ENCODE measurements at places on chromosomes 2 and 18.

DNA sequence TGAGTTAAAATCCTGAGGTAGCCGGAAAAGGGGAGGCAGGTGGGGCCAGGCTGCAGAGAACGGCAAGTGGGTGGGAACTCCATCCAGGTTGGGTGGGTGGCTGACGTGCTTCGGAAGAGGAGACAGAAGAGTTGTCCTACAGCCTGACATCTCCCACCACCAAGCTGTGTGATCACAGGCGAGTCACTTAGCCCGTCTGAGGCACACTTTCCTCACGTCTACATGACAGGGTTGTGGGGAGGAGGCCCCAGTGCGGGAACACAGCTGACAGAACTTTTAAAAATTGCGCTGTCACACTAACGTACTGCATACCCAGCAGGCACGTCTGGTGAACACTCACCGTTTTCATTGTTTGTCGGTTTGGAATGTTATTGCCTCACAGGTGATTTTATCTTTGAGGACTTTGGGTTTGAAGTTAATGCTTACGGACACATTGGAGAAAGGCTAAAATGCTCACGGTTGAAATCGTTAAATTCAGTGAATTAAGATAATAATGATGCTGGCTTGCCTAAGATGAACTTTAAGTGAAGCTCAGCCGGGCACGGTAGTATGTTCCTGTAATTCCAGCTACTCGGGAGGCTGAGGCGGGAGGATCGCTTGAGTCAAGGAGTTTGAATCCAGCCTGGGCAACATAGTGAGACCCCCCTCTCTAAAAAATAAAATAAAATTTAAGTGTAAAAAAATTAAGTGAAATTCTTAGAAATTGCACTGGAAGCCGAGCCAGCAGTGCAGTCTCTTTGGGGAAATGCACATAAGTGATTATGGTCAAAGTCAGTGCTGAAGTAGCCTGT, 8.9 kb downstream of the EMILIN2 start:
- DNase-seq: peak; percentile 41

DNA sequence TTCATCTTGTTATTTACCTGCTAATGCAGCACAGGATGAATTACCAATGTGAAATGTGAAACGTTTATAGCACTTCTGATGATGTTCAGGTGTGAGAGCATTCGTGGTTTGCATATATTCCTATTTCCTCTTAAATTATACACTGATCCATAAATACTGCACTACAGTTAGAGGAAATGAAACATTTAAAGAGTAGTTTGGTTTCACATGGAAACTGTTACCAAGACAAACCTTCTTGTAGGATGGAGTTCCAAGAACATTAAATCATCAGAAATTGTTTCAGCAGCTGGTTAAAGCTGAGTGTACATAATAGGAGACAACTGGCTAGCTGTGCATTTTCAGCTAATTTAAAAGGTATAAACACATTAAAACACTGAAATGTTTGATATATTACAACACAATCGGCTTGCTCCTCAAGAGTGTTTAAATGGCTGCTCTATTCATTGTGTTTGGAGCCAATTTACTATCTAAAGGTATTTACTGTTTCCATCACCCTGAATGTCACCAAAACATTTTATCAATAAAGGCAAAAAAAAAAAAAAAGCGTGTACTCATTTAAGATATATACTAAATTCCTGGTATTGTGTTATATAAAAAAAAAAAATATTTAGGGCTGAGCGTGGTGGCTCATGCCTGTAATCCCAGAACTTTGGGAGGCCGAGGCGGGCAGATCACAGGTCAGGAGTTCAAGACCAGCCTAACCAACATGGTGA, 100.6 kb downstream of the DYM start:
- peak; percentile 9 for DNase-seq

DNA sequence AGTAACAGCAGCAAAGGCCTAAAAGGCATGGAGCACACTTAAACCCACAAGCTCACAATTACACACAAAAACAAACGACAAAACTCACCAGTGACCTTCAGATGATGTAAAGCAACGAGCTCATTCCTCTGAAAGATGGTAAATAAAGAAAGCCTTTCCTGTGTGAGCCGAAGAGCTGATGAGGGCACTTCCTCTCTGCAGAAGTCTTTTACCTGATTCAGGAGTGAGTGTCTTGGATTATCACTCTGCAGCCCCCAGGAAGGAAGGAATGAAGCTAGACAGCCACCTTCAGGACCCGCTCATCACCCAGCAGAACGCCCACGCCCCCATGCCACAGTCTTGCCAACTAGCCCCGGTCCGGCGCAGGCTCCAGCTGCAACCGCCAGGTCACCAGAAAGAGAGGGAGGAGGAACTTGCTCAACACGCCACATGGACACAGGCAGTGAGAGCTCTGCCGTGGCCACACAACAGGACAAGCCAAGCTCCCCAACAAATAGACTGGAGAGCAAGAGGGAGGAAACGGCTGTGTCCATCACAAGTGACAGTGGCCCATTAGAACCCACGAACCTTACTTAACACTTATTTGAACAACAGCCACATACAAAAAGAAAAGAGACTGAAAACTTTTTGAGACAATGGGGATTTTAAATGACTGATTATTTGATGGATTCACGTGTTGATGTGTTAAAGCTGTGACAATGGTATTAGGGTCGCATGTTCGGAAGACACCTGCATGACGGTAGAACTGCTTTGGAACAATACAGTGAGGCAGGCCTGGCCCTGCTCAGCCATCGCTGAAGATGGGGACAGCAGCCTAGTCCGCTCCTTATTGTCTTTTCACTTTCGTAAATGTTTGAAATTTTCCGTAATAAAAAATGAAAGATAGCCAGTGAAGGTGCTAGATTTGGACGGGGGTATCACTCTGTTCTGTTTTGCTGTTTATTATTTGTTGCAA, 127.3 kb downstream of the HDAC4 start:
- no peak for DNase-seq

GRCh38 chr2:221337957-221338685, 234.0 kb downstream of the EPHA4 start:
- no peak for DNase-seq

DNA sequence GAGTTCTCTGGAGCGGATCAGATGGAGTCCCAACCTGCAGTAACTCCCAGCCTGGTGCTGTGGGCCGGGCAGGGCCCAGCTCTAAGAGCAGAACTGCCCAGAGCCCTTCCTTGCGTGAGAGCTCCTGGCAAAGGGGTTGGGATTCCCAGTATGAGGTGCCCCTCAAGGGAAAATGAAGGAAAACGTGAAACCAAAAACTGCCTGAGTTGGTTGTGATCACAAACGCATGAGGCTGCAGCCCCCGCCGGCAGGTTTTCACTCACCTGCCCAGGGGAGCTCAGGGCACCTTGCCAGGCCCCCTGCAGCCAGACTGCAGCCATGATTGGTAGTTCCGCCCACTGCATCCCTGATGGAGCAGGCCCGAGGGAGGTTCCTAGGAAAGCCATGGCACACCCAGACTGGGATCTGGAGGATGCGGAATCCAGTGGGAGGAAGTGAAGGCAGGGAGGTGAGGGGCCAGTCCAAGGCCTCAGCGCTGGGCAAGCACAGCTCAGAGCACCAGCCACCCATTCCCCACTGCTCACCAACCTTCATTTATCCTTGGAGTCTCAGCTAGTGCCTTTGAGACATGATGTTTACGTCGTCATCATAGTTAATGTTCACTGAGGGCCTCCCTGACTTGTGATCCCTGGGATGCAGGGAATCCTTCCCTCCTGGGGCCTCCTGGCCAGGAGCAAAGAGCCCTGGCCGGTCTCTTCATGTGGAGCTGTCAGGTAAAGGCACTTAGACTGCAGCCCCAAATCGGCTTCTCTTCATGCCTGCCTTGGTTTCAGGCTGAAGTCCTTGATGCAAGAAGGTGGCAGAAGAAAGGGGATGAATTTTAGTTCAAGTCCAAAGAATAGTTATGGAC, 103.2 kb downstream of the INHBB start:
- DNase-seq: peak; percentile 78

DNA sequence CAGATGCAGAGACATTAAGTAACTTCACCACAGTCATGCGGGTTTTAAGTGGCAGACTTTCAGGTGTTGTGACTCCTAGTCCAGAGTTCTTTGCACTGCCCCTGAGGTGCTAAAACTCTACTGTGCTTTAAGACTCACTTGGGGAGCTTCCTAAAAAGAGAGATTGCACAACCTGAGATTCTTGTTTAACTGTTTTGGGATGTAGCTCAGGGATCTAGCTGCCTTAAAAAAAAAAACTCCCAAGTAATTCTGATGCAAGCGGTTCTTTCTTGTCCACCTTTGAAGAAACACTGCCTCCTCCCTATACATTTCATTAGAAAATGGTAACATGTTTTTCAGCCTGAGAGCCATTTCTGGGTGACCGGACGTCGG, 13.0 kb downstream of the IL37 start:
- DNase-seq: no peak

- no peak for DNase-seq
These were observed 14.7 kb downstream of the CFLAR start for GRCh38 chr2:201130524-201131186.

GRCh38 chr2:16202266-16203020, 262.1 kb downstream of the MYCN start:
- DNase-seq: peak; percentile 89

DNA sequence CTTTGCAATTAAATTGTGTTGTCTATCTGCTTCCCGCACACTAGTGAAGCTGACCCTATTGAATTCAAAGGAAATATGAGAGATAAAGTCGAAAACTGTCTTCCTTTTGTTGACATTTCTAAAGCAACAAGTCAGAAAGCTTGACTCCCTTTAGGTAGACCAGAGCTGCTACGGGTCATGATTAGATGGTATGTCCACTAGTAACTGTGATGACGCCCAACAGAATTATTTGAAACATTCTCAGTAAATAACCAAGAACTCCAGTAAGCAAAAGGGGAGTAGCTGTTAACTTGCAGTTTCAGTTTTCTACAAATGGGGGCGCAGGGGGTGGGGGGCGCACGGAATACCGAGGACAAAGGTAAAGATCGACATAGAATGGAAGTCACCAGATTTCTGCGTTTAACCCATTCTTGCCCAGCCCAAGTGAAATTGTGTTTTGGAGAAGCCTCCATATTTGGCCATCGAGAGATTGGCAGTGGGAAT, 56.4 kb downstream of the CRIM1 start:
- no peak for DNase-seq

DNA sequence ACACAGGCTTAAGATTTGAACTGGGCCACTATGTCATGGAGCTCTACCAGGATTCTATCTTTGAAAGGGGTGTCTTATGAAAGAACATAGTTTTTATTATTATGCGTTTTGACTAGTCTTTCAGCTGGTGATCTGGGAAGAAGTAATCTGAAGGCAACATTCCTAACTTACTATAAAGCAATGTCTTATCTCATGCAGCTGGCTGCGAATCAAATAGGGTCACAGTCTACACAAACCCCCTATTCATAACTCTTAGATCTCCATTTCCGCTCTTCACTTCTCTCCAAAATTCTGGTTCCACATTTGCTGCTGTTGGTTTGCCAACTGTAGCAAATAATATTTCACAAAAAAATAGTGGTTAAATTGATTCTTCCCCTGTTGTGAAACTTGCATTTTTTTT, 813.3 kb downstream of the CNTNAP5 start:
- DNase-seq: no peak

DNA sequence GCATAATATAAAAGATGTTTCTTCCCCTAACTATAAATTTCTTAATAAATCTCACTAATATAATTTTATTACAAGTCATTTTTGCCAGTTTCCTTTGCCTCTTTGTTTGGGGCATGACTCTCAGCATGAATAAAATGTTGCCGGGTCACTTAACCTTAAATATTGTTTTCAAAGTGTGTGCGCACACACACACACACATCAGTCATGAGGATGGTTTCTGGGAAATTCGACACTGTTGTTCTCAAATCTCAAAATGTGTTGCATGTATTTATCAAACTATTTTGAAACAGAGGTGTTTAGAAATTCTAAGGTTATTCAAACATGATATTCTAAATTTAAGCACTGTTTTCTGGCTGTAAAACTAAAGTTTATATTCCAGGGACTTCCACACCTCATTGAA, 31.5 kb downstream of the FAP start:
- no peak for DNase-seq

GRCh38 chr2:121944072-121944831, 188.8 kb downstream of the TSN start:
- no peak for DNase-seq

DNA sequence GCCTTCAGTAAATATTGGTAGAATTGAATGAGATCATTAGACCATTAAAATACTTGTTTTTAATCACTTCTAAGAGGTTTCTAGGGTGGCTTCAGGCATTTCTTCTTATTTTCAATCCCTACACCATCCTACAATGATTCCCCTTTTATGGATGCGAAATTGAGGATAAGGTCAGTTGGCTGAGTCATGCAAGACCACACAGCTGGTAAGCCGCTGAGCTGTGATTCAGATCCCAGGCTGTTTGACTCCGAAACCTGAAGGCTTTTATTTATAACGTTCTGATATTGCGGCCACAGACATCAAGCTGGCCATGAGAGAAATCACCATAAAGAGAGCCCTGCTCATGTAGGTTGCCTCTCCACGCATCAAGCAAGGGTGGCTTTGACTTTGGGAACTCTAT, 133.4 kb downstream of the VAPA start:
- no peak for DNase-seq

DNA sequence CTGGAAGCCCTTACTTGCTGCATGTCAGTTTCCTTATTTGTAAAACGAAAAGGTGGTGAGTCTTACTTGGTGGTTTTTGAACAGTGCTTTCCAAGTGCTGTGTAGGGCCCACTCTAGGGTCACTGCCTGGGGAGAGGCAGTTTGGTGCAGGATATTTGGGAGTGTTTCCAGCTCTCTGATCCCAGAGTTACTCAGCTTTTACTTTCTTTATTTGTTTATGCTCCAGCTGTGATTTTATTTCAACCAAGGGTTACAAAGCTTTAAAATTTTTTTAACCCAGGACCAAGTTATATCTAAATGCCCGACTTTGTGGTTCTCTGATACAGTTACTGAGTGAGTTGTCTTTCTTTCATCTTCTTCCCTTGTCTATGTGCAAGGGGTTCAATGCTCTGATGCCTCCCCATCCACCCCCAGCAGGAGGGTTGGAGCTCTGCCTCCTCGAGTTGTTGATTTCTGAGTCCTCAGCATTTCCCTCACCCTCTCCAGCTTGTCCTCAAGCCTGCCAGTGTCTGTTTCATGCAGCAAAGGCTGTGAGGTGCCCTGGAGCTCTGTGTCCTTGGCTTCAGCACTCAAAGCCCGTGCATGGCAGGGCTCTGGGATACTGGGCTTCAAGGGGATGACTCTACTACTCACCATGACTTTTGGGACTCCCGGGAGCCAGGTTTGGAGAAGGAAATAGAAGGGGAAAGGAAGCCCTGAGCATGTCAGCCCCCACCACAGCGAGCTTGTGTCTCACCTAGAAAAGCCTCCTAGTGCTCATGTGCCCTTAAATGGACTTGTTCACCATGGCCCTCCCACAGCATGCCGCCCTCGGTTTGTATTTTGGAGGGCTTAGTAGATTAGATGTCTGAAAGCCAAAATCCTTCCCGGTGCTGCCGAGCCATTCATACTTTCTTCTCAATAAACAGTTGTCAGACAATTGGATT, 236.8 kb downstream of the SETBP1 start:
- DNase-seq: no peak
